ENCODE measurements at places on chromosomes 5 and 9. TPM values are rescaled to one million over a fixed set of nuclear protein-coding genes. Genes with fewer than 3 reads are reported as not detected.
A peak's percentile ranks its signal among the peaks of the same experiment; 100 is the strongest.

DNA sequence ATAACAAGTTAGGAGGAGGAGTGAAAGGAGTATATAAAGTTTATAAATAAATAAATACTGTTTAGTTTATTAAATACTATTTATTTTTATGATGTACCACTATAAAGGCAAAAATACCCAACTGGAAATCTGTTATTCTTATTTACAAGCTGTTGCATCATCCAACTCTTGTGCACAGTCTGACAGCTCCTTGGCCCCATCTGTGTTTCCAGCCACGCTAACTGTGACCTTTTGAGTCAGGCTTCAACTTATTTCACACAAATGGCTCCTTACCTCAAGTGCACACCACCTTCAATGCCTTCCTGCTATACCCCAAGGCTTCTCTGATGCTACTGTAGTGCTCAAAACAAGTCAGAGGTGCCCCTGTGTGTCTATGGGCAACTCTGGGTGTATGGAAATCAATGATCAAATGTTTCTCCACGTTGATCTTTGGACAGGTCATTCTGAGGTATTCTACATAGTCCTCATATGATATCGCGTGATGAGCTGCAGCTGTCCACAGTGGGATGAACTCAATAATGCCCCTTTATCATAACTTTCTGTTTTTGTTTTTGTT, 303.2 kb upstream of the GRAMD2B start:
- no peak for DNase-seq

Gene TAF11L5
- total RNA-seq = not detected

DNA sequence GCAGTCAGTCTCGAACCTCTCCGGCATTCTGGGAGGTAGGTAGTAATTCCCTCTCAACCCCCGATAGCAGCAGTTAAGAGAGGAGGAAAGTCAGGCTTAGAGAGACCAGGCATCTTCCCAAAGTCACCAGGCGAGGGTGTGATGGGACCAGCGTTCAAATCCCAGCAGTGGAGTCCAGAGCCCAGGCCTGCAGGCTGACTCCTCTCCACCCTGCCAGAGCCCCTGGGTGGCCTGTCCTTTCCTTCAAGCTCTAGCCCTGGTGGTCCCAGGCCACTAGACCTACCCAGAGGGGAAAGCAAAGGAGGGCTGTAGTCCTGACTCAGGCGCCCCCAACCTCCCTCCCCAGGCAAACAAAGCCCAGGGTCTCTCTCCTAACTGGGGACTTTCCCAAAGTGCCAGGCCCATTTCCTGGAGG, 4.2 kb upstream of the NR5A1 start:
- DNase-seq = no peak

DNA sequence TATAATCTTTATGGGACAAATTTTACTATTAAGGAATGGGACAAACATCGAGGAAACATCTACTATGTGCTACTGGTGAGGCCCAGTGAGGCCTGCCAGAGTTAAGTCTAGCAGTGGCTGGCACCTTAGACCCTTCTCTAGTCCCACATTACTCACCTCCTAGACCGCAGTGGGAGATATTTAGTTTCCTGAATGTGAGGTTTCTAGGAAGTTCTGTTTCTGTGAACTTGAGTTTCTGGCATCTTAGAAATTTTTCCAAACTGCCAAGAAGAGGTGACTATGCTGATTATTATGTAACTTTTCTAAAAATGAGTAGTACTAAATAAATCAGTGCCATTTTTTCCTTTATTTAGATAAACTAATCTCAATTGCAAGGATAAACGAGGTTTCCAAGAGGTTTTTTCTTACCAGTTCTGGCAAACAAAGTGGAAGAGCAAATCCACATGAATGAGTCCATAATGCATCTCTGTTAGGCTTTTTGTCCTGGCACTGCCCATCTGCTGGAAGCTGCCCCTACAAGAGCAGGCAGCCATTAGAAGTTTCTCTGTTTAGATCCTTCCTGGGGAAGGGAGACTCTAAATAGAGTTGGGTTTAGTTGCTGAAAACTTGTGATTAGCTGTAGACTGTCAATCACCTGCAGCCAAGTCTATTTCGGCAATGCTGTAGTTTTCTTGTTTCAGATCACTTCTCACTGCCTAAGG, 348.7 kb downstream of the MAN2A1 start:
- no peak for DNase-seq

GRCh38 chr9:89171693-89172092, 6.9 kb downstream of the SHC3 start:
- DNase-seq = no peak

DNA sequence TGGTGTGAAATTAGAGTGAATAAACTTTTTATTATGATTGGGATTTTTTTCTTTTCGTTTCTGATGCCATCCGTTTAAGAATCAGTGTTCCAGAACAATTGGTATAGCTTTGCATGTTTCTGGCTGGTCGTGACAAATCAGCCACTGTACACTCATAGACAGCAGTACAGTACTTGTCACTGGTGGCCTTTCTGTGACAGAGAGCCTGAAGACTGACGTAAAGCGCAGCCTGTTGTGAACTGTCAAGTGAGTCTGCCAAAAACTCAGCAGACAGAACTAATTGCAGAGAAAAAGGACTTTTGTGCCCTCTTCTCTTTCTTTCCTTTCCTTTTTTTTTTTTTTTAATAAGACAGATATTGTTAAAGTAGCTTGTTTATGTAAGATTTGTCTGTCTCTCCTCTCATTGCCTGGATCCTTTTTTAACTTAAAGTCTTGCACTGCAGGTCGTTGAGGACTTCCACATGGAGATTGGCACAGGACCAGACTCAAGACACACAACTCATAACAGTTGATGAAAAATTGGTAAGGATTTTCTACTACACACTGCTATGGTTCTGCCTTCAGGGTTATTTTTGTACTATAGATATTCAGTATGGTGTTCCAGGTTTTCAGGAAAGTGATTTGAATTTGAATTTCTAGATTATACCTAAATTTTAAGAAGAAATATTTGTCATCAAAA, 42.7 kb downstream of the NDUFS4 start:
- DNase-seq = no peak

Gene ANKRD18A
- not detected for total RNA-seq

- DNase-seq = no peak
These were observed 38.9 kb upstream of the DAB2IP start for GRCh38 chr9:121612511-121612998.

Gene SPINK6
- not detected for total RNA-seq

DNA sequence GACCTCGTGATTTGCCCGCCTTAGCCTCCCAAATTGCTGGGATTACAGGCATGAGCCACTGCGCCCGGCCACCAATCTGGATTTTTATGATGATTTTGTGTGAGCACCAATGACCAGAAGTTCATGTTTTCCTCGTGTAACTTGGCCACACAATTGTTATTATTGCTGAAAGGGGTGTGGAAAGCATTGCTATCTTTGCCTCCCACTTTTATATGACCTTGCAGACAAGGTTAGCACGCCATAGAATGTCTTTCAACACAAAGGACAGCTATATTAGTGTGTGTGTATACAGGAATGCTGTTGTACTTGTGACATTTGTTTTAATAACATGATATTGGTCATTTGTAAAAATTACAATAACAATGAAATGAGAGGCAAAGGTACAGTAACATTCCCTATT, 155.0 kb upstream of the ERCC6L2 start:
- DNase-seq = no peak

DNA sequence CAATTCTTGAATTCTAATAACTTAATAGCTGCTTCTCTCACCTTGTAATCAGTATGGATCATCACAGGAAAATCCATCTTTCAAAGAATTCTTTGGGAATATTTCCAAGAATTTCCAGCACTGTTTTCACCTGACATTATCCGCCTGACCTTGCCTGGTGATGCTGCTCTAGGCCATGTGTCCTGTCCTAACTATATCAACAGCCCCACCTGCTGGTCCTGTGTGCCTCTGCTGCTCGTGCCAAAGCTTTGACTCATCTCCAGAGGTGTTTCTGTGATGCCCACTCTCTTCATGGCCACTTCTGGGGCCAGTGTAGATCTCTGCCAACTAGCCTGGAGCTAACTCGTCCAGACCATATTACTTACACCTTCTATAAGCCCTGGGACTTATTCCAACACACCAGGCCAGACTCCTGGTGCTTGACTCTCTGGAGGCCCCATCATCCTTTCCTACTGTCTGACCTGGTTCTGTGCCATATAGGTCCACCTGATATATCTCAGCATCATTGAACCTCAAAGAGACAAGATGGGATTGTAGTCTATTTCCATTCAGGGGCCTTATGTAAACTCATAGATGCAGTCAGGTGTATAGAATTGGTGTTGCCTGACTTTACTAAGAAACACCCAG, 67.5 kb upstream of the CKMT2 start:
- DNase-seq = peak; percentile 60

Gene ADGRV1
- total RNA-seq = 0.49 TPM

DNA sequence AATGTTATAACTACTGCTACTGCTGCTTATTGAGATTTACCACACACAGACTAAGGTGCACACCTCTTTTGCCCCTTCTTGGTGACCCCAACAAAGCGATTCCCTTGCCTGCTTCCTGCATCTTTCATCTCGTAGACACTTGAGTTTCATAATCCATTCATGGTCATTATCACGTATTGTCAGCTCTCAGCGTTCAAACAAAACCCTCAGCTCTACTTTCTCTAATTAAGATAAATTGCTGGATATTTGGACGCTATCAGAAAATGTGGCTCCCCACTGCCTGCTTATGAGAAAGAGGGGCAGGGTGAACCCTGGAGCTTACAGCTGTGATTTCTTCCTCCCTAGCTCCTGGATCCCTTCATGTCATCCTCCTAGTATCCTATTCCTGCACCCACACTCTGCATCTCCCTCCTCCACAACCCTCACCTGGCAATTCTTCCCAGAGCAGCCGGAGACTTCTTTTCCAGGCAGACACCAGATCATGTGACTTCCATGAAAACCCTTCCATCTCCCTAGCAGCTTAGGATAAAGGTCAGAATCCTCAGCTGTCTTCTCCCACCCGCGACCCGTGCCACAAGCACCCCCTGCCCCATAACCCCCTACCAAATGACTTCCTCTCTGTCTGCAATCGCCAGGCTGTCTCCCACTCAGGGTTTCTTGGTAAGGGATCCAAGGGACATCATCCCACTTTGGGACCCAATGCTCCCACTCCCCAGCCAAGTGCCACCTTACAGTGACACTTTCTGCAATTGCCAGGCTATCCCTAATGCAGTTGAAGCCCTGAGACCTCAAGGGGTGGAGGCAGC, 146.5 kb downstream of the NSG2 start:
- DNase-seq = no peak

- no peak for DNase-seq
These were observed 423.6 kb downstream of the CDK5RAP2 start for GRCh38 chr9:120156376-120156775.

DNA sequence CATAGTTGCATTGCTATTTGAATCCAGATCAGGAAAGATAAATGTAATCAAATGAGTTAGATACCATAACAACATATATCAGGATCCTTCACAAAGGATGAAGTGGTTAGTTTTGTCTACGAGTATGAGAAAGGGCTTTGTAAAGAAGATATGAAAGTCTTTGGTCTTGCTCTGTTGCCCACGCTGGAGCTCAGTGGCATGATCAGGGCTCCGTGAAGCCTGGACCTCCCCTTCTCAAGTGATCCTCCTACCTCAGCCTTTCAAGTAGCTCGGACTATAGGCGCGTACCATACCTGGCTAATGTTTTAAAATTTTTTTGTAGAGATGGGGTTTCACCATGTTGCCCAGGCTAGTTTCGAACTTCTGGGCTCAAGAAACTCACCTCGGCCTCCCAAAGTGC, 1.8 kb downstream of the SMC5 start:
- no peak for DNase-seq

Gene PCDHGA9
- 0.88 TPM for total RNA-seq

DNA sequence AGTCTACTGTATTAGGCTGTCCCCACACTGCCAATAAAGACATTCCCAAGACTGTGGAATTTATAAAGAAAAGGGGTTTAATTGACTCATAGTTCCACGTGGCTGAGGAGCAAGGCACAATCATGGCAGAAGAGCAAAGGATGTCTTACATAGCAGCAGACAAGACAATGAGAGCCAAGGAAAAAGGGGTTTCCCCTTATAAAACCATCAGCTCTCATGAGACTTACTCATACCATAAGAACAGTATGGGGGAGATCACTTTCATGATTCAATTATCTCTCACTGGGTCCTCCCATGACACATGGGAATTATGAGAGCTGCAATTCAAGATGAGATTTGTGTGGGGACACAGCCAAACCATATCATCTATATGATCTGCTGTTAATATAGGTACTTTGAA, 14.8 kb upstream of the FSTL4 start:
- peak; percentile 3 for DNase-seq

DNA sequence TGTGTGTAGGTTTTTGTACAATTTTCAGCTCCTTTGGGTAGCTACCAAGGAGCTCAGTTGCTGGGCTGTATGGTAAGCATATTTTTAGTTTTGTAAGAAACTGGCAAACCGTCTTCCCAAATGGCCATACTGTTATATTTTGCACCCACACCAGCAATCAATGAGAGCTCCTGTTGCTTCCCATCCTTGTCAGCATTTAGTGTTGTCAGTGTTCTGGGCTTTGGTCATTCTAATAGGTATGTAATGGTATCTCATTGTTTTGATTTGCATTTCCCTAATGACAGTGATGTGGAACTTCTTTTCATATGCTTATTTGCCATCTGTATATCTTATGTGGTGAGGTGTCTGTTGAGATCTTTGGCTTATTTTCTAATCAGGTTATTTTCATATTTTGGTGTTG, 320.1 kb downstream of the MLLT3 start:
- no peak for DNase-seq

Gene MAT2B
- 59.1 TPM for total RNA-seq

DNA sequence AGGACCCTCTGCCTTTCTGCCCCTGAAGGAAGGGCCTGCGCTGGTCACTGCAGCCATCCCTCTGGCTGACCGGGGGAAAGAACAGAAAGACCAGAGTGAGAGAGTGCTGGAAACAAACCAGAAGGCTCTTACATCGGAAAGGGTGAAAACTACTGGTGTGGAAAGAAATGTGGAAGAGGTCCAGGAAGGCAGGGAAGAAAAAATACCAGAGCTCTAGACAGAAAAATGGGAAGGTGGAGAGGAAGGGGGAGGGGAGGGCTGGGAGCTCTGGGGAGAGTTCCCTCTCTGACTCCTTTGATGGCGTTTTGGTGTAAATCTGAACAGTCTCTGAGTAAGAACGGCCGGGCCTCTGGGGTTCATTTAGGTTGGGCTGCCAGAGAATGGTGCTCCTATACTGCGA, 47.7 kb downstream of the COL23A1 start:
- no peak for DNase-seq

DNA sequence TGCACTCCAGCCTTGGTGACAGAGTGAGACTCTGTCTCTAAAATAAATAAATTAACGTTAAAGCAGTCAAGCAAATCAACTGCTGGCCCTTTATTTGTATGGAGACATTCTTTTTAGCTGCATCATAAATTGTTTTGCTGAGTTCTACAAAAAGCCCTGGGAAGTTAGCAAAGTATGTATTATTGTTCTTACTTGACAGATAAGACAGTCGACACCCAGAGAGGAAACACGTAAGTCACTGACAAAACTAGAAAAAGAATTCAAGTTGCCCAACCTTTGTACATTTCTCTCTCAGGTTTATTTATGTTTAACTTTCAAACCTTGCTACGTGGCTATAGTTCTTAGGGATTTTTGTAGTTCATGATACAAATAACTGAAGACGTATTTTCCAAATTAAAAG, 40.4 kb upstream of the MACIR start:
- no peak for DNase-seq

All from RPMI7951 (cell line).